Bronchus fibroblast of lung (primary cell): ENCODE measurements at places on chromosomes 5 and 9. TPM values are rescaled to one million over a fixed set of nuclear protein-coding genes. Genes with fewer than 3 reads are reported as not detected.

Gene MSX2
- total RNA-seq, result 1.8 and 2.2 TPM in 2 replicates

Gene NME5
- 0.84 and 1.6 TPM in 2 replicates for total RNA-seq

Gene SLC6A7
- not detected in 2 replicates for total RNA-seq

Gene SLC44A1
- total RNA-seq, result 18.7 and 19.5 TPM in 2 replicates

Gene MAP1B
- total RNA-seq, result 130 and 167 TPM in 2 replicates

Gene ENTREP1
- total RNA-seq, result not detected in 2 replicates

Gene ARSB
- total RNA-seq, result 16.6 and 16.8 TPM in 2 replicates

Gene HMCN2
- not detected in 2 replicates for total RNA-seq

Gene PDLIM7
- total RNA-seq, result 198 and 220 TPM in 2 replicates

Gene GPR21
- total RNA-seq, result not detected in 2 replicates

Gene C1QTNF2
- total RNA-seq, result 0.34 and 0.74 TPM in 2 replicates

Gene SPEF2
- total RNA-seq, result 0.74 and 1.0 TPM in 2 replicates

Gene SIT1
- 0.15 TPM in 1 of 2 replicates, not detected in the other for total RNA-seq

Gene FGD3
- total RNA-seq, result not detected in 2 replicates

Gene FAM120A
- 62.9 and 64.7 TPM in 2 replicates for total RNA-seq

Gene SLC36A2
- total RNA-seq, result not detected in 2 replicates

Gene WDR36
- total RNA-seq, result 29.7 and 31.4 TPM in 2 replicates

Gene NOXA1
- 0.15 and 0.17 TPM in 2 replicates for total RNA-seq

Gene DBH
- not detected in 2 replicates for total RNA-seq

Gene SOHLH1
- not detected in 2 replicates for total RNA-seq

Gene PGM5
- 0.34 and 1.0 TPM in 2 replicates for total RNA-seq

Gene NR5A1
- not detected in 2 replicates for total RNA-seq

Gene ZDHHC11B
- total RNA-seq, result not detected in 2 replicates

Gene IGIP
- total RNA-seq, result 0.45 and 0.50 TPM in 2 replicates

Gene MRPL22
- 21.2 and 21.9 TPM in 2 replicates for total RNA-seq

Gene ST8SIA4
- total RNA-seq, result 0.34 and 1.9 TPM in 2 replicates

Gene ADAMTS13
- total RNA-seq, result 0.89 and 1.2 TPM in 2 replicates

Gene ACTBL2
- total RNA-seq, result 0.15 and 0.34 TPM in 2 replicates

Gene RBM27
- 10.0 and 11.9 TPM in 2 replicates for total RNA-seq

Gene SSNA1
- 75.8 and 84.9 TPM in 2 replicates for total RNA-seq

Gene GARNL3
- total RNA-seq, result 2.4 TPM in 2 replicates

Gene PCDHGA5
- 0.15 and 0.34 TPM in 2 replicates for total RNA-seq

Gene F2RL2
- 8.3 and 9.1 TPM in 2 replicates for total RNA-seq
